NCI-H1436 treated with DMSO at 0.1 percent for 48 hours (cell line): ENCODE measurements at places on chromosomes 13 and 19.

GRCh38 chr19:5232798-5233505, 107.7 kb downstream of the PTPRS start:
- no peak for DNase-seq

DNA sequence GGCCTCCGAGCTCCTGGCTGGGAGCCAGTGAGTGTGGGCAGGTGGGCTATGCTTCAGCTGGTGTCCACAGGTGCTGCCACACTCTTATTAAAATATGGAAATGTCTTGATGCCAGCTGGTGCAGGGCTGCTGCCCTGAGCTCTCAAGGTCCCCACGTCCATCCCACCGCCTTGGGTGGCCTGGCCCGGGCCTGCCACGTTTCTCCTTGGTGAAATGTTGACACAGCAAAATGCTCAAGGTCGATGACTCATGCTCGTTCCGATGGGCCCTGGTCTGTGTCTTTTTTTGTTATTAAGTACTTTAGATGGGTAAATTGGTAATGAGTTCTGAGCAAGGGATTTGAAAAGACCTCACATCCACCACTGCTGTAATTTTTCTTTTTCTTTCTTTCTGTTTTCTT, 524.7 kb downstream of the MYO16 start:
- no peak for DNase-seq

DNA sequence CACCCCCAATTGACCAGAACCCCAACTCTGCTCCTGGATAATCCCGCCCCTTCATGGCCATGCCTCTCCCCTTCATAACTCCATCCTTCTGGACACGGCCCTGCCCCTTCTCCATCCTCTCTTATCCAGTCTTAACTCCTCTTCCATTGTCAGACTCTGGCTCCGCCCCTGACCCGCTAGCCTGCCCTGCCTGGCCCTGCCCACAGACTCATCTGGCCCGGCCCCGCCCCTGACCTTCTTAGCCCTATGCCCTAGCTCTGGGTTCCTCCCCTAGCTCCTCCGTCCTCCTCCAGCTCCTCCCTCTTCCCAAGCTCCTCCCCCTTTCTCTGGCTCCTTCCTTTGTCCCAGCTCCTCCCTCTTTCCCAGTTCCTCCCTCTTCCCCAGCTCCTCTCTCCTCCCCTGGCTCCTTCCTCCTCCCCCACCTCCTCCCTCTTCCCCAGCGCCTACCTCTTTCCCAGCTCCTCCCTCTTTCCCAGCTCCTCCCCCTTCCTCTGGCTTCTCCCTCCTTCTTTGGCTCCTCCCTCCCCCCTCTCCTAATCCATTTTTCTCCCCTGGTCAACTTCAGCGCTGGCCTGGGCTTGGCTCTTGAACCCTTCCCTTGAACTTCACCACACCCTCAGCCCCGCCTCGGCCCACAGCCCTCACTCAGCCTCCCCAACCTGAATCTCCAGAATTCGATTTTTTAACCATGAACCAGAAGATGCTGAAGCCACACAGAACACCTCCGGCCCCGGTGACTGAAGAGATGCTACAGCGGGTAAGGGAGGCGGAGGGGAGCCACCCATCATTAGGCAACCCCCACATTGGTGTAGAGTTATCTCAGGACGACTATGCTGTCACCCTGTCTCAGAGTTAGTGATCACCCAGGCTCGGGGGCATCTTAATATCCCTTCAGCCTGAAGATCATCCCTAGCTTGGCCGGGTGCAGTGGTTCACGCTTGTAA, 9.2 kb upstream of the ZNF358 start:
- DNase-seq, result peak; percentile 81

GRCh38 chr19:40403262-40403984, 9.8 kb downstream of the PRX start:
- no peak for DNase-seq

GRCh38 chr13:106534639-106535551, 567 bp downstream of the EFNB2 start:
- no peak for DNase-seq

DNA sequence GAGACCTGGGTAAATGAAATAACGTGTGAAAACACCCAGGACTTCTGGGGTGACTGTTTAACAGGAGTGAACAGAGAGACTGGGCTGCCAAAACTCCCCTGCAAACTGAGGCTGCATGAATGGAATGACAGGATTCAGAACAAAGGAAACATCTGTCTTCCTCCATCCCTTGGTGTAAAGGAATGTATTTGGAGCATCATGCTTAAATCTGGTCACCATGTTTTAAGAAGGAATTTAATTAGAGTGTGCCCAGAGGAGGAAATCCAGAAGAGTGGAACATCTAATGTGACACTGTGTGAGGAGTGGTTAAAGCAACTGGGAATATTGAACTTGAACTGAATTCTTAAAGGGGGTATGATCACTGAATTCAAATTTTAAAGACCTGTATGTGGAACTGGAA, 437.2 kb downstream of the LIG4 start:
- DNase-seq, result no peak

DNA sequence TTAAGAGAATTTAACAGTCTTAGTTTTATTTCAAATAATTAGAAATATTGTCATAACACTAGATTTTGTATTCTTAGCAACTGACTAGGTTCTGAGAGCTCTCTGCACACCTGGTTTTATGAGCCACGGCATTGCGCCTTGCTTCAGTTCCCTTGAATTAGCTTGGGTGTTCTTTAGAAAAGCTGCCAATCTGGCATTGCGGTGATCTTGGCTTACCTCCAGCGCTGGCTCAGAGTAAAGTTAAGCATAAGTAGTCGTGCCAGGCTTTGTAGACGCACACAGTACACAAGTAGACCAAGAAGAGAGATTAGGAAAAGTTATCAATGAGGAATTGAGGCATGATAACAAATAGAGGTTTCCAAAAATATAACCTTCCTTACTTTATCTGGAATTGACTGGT, 45.7 kb downstream of the TPP2 start:
- no peak for DNase-seq

DNA sequence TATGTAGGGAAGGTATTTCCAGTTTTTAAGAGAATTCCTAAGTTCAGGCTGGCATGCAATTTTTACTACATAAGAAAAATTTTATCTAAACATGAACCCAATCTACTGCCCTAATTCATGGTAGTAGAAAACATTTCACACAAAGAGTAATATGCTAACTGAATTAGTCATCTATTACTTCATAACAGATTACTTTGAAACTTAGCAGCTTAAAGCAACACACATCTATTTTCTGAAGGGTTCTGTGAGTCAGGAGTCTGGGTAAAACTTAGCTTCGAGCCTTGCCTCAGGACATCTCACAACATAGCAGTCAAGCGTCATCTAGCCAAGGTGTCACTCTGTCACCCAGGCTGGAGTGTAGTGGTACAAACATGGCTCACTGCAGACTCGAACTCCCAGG, 537.5 kb downstream of the DCT start:
- DNase-seq, result no peak

DNA sequence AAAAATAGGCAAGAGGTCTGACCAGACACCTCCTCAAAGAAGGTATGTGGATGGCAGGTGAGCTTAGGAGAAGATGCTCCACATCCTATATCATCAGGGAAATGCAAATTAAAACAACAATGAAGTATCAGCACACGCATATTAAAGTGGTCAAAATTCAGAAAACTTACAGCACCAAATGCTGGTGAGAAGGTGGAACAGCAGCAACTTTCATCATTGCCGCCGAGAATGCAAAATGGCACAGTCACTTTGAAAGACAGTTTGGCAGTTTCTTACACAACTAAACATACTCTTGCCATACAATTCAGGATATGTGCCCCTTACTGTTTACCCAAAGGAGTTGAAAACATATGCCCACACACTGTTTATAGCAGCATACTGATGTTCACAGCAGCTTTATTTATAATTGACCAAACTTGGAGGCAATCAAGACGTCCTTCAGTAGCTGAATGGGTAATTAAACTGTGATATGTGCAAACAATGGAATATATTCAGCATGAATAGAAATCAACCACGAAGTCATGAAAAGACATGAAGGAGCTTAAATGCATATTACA, 22.5 kb downstream of the OR10H4 start:
- no peak for DNase-seq

- no peak for DNase-seq
Measured at GRCh38 chr13:22883262-22883840, 297.4 kb upstream of the SGCG start.

DNA sequence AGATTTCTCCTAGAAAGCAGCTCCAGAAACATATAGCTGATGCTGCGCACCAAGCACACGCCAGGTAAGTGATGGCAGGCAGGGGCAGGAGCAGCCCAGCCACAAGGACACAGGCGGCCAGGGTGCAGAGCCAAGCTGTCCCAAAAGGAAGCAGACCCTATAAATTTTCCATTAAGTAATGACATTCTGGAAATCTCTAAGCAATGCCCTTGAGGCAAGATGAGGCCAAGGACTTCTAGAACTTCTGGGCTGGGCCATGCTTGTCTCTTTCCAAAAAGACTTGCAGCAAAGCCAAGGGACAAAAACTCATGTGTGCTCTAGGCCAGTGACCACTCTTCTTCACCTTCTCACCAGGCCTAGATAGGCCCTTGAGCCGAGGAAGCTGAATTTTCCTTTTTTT, 42.2 kb upstream of the EPHX3 start:
- no peak for DNase-seq

DNA sequence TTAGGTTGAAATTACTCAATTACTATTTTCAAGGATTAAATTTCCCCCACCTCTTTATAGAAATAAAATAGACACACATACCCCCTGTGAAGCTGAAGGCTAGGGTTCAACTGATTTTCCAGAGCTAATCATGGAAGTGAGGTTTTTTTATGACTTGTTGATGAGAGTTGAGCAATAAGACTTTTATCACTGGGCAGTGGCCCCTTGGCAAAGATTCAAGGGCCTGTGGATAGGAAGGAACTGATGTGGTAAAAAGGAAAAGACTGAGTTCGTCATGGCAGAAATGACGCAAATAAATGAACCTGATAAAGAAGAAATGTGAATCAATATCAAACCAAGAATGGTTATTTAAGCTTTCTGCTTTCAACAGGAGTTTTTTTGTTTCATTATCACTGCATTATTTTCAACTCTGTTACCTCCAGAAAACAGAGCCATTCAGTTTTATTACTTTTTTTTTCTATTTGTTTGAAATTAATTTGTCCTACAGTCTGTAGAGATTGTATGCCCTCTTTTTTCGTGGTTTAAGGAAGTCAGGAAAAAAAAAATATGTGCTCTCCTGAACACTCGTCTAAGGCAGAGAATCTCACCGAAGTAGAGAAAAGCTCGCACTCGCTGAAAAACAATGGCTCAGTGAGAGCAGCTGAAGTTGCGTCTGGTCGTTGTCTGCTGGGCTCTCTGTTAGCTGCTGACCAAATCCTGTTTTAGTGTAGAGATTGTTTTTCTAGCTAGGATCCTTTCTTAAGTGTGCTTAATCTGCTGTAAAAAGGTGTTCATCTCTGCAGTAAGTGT, 38.9 kb downstream of the STOML3 start:
- no peak for DNase-seq

- no peak for DNase-seq
Measured at GRCh38 chr13:80618781-80619180, 277.9 kb upstream of the SPRY2 start.

DNA sequence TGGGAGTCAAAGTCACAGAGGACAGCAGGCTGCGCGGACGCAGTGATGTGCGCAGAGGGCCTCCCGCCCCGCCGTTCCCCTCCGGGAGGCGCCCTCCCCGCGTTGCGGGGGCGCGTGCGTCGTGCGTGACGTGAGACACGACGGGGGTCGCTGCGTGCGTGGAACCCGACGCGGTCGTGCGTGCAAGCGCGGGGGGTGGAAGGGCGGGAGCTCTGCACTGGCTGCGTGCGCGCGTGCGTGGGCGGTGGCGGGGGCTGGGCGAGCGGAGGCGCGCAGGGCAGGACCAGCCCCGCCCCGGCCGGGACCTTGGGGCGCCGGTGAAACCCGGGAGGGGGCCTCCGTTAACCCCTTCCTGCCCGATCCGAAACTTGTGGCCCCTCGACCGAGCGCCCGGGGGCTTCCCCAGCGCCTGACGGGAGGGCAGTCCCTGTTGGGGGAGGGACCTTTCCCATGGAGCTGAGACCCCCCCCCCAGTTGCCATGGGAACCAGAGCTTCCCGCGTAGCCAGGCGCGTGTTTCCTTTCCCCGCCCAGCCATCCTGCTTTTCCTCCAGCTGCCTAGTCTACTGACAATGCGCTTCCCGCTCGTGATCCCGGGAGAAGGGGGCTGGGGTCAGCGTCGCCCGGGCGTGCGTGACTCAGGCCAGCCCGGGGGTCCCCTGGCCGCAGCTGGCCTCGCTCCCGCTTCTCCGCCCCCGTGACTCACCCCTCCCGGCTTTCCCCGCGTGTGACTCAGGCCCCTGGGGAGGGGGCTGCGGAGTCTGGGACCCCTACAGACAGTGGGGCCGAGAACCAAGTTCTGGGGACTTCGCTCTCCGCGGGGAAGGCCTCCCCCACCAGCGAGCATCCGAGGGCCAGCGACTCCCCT, 7.3 kb upstream of the HOOK2 start:
- DNase-seq, result no peak

GRCh38 chr13:91133941-91134802, 213.3 kb upstream of the MIR17HG start:
- no peak for DNase-seq

DNA sequence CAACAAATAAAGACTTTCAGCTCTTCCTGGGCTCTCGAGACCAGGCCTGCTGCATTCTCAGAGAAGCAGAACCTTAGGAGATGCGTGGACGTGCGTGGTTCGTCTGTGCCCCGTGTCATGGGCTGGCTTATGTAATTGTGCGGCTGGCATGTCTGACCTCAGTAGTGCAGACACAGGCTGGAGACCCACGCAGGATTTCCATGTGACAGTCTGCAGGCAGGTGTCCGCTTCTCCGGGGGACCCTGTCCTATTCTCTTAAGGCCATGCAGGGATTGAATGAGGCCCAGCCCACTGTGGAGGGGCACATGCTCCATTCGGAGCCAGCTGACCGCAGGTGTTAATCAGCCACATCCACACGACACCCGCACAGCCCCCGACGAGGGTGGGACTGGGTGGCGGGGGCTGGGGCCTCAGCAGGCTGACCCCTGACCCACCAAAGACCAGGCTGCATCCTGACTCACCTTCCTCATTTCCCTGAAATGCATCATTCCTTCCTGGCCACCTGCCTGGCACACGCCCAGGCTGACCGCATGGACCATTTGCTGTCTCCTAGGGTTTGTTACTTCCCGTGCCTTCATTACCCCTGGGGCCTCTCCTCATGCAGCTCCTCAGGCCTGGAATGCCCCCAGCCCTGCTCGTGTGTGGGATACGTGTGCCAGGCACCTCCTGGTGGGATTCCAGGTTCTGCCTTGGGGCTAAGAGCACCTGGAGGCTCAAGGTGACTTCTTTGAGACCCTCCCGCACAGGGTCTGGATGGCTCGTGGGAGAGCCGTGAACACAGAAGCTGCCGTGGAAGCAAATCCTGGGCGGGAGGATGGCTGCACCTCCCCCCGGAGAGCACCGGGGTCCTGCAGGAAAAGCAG, 10.7 kb upstream of the MCF2L start:
- no peak for DNase-seq

DNA sequence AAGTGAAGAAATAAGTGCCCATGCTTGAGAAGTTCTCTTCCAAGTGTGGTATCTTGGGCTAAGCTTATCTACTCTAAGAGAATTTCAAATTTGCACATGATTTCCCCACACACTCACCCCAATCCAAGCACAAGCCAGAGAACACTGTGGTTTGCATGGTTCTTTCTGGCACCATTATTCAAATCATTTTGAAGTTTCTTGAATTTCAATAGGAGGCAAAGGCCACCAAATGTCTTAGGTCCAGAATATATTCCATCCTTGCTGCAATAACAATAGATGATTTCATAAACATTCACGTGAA, 359.7 kb downstream of the IRS2 start:
- no peak for DNase-seq

- no peak for DNase-seq
Measured at GRCh38 chr19:16788479-16788878, 40.7 kb upstream of the SIN3B start.
